ENCODE measurements at places on chromosomes 12 and 14. TPM values are rescaled to one million over a fixed set of nuclear protein-coding genes. Genes with fewer than 3 reads are reported as not detected.

GRCh38 chr14:71551291-71551950, 380.8 kb upstream of the RGS6 start:
- no peak for DNase-seq

DNA sequence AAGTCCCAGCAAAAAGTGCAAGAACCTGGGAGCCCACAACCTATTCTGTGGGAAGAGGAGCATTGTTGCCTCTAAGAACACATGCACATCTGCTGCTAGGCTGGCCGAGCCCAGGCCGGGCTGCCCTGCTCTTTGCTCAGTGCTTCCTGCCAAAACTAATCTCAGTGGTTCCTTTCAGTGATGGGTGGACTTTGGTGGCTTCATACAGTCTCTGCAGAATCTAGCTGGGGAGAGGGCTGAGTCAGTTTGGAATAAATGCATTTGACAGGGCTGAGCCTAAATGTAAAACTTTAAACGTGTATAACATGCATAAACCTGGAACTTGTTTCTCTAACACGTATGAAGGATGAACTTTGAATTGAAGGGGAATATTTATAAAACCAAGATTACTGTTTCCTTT, 44.6 kb downstream of the CCDC177 start:
- no peak for DNase-seq

Gene NRXN3
- polyA plus RNA-seq: 1.5 TPM

Gene P2RX2
- 6.1 TPM for polyA plus RNA-seq

DNA sequence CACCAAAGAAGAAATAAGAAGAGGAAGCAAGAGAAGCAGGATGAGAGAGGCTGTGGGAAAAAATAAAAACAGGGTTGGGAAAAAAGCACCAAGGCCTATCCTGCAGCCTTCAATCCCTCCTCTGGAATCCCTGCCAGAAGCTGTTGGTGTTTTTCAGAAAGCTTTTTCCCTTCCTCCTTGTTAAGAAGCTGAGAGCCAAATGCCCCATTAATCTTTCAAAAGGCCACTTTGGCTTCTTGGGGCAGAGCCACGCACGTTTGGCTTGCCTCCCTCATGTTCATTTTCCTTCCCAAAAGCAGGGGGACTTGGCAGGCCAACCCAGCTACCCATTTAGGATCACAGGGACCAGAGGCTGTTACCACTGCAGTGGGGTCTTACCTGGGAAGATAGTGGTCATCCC, 365.3 kb downstream of the NUAK1 start:
- no peak for DNase-seq

DNA sequence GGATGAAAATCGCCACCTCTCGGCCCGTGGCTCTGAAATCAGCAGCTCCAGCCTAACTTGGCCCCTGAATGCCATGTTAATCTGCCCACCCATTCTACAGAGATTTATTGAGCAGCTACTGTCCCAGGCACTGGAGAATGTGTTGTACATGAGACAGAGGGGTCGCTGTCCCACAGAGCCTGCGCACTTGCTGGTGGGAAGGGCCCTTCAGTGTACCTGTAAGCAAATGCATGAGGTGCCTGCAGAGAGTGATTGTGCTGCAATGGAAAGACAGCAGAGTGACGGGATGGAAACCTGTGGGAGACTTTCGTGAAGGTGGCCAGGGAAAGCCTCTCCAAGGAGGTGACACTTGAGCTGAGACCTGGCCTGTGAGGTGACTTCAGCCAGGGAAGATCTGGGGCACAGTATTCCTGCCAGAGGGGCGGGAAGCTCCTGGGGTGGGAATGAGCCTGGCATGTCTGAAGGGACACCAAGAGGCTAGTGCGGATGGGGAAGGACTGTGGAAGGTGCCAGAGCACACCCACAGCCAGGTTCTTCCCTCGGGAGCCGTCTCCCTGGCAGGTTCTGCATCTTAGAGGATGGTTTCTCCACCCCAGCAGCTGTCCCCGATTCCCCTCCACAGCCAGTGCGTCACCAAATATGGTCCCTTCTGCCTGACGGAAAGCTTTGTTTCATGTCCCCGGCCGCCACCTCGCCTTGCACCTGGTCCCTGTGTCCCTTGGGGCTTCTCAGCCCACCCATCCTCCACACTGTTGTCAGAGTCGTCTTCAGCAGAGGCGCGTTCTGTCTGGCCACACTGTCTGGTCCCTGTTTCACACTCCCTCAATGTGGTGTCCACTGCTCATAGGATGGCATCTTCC, 8.7 kb downstream of the SMIM41 start:
- DNase-seq: peak; percentile 29

Gene GPR84
- polyA plus RNA-seq: 0.27 TPM

GRCh38 chr14:90968025-90968424, 92.4 kb downstream of the RPS6KA5 start:
- DNase-seq: no peak

Gene IL22
- not detected for polyA plus RNA-seq

GRCh38 chr12:14904854-14905253, 19.2 kb upstream of the MGP start:
- DNase-seq: no peak

GRCh38 chr12:54459355-54459754, 14.0 kb downstream of the GTSF1 start:
- DNase-seq: no peak

GRCh38 chr12:56999456-56999855, 6.9 kb downstream of the ZBTB39 start:
- DNase-seq: no peak

DNA sequence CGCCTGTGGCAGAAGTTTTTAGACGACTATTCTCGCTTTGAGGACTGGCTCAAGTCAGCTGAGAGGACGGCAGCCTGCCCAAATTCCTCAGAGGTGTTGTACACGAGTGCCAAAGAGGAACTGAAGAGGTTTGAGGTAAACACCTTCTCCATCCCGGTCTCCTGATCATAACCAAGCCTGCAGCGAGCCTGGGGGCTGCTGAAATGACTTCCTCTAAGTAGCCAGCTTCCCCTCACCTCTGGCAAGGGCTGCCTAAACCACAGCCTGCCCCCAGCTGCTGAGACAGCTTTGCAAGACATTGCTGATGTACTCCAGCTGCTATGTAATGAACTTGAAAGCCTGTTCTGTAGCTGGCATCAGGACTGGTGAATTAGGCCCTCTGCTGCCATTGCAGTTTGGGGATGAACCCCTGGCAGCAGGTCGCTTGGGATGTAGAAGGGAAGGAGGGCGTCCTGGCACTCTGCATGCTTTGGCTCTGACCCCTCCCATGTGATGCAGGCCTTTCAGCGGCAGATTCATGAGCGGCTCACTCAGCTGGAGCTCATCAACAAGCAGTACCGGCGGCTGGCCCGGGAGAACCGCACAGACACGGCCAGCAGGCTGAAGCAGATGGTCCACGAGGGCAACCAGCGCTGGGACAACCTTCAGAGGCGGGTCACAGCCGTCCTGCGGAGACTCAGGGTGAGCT, 84.6 kb downstream of the ESR2 start:
- no peak for DNase-seq

DNA sequence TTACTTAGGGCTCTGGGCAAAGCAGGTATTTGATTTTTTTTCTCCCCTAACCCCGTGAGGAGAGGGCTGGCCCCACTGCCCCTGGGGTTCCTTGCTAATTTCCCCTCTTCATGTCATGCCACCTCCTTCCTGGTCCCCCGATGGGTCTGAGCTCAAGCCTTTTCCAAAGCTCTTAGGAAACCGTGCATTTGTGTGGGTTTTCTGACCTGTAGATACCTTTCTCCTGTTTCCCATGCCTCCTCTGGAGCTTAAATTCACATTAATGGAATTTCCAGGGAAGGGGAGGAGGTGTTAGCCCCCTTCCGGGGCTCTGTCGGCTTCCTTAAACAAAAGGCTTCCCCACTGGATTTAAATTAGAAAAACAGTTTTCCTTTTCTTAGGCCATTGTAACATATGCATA, 12.6 kb downstream of the SFSWAP start:
- no peak for DNase-seq

DNA sequence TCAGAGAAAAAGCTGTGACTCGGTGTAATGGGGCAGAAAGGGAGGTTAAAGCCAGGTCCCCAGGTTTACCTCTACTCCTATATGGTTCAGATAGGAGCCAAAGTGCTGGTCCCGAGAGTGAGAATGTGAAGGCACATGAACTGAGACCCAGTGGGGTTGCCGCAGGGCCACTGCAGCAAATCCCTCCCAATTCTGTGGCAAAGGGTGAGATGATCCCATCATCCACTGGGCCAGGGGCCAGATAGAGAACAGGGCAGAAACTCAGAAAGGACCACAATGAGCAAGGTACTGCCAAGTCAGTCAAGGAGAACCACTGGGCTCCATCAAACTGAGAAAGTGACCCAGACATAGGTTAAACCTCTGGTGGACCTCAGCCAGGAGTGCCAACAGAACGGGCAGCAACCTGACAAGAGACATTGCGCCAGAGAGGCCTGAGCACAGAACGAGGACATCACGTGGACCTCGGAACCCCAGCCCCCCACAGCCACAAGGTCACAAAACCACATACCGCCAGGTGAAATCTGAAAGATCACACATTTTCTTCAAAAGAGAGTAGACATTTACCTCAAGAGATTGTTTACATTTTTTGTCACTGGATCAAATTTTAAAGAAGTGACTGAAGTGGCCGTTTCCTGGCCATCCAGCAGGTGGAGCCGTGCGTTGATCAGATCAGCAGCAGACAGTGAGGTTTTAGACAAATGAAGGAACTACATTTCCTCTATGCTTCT, 20.5 kb upstream of the ITPR2 start:
- DNase-seq: peak; percentile 59

GRCh38 chr14:99522025-99522401, 40.8 kb downstream of the CCNK start:
- DNase-seq: no peak

Gene ADAMTS20
- polyA plus RNA-seq: not detected

Gene TAS2R31
- polyA plus RNA-seq: 0.23 TPM

Gene TMEM30B
- polyA plus RNA-seq: 10.1 TPM

Gene ERC1
- 4.1 TPM for polyA plus RNA-seq

GRCh38 chr12:114904254-114905003, 220.5 kb upstream of the TBX3 start:
- no peak for DNase-seq

- DNase-seq: no peak
Measured at GRCh38 chr14:54343272-54344121, 53.3 kb upstream of the CDKN3 start.

Gene TMPRSS12
- polyA plus RNA-seq: not detected

- no peak for DNase-seq
Measured at GRCh38 chr12:113007166-113007565, 28.8 kb downstream of the OAS2 start.

Gene MYF6
- polyA plus RNA-seq: not detected

DNA sequence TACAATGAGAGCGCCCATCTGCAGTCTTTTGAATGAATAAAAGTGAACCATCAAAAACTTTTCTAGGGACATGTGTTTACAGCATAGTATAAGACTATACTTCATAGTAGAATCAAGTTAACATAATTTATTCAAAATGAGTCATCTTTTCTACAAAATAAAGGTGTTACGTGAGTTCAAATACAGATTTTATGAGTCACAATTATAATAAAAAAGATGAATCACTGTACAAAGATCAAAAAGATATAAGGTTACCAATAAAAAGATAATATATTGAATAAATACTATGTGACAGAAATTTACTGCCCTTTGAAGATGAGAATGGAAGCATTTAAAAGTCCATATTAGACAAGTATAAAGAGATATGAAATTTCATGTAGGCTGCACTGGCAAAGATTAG, 2.8 kb downstream of the MBIP start:
- DNase-seq: no peak

Gene LRRK2
- polyA plus RNA-seq: 2.5 TPM

GRCh38 chr12:97560350-97560749, 97.7 kb downstream of the RMST start:
- no peak for DNase-seq

GRCh38 chr12:132154341-132154761, 10.1 kb downstream of the NOC4L start:
- no peak for DNase-seq

- no peak for DNase-seq
Measured at GRCh38 chr14:22530127-22530526, 58.9 kb downstream of the DAD1 start.

Gene RAD51AP1
- polyA plus RNA-seq: 0.99 TPM

GRCh38 chr14:52006361-52006760, 17.0 kb downstream of the RTRAF start:
- no peak for DNase-seq

All from pancreas (tissue), 10 donors.